ENCODE measurements at places on chromosomes 11 and 22. TPM values are rescaled to one million over a fixed set of nuclear protein-coding genes. Genes with fewer than 3 reads are reported as not detected.

GRCh38 chr22:31610611-31611010 lies 51.4 kb downstream of the PISD start:
- no peaks in the 10 kb centered on the region for H3K27me3 ChIP-seq
- DNase-seq = no peak
- no peaks in the 10 kb centered on the region for H3K4me1 ChIP-seq
- no peaks in the 10 kb centered on the region for H3K36me3 ChIP-seq
- no peak overlapping the region for H3K27ac ChIP-seq

DNA sequence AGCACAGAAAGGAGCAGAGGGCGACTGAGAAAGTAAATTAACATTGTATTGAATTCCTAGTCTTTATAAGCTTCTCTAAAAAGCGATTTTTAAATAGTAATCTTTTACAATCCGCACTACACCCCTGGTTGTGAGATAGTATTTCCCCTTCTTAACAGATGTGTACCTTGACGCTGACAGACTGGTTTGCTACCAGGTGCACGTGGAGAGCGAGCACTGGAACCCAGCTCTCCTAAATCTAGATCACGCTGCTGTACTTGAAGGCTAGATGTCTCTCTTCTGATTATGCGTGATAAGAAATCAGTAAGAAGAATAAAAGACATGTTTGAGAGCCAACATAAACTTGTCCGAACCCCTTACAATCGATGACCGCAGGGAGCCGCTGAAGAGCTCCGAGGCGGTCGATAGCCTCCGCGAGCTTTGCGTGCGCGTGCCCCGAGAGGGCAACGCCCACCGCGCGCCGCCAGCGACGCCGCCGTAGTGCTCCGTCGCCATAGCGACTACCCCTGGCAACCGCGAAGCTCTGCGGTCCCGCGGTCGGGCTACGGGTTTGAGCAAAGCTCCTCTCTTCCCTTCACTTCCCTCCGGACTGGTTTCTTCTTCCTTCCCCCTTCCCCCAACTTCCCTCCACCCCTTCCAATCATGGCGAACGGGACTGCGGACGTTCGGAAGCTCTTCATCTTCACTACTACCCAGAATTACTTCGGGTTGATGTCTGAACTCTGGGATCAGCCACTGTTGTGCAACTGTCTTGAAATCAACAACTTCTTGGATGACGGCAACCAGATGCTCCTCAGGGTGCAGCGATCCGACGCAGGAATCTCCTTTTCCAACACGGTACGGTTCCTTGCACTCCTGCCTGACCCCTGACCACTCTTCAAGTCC lies at the start of gene DYNC2H1:
DYNC2H1 (plus strand) TSS at position 494 of the 885 bp plus-strand sequence; CDS start at position 643, 149 bp downstream.
- H3K4me1 ChIP-seq = peaks cover 6% of the 10 kb centered on the region
- peak; percentile 72 for DNase-seq
- H3K36me3 ChIP-seq = no peaks in the 10 kb centered on the region
- peak within 1 kb of the TSS; percentile 91 for H3K27ac ChIP-seq

IGSF9B gene
- 2.2 TPM for total RNA-seq

APOL3 gene
- total RNA-seq = 3.2 TPM

CRYBB3 gene
- 0.67 TPM for total RNA-seq

GRCh38 chr11:104343578-104343977 lies 179.6 kb upstream of the PDGFD start:
- no peaks in the 10 kb centered on the region for H3K4me1 ChIP-seq
- H3K4me3 ChIP-seq = no peak overlapping the region
- H3K27me3 ChIP-seq = no peaks in the 10 kb centered on the region
- no peak for DNase-seq

OR2D2 gene
- total RNA-seq = 0.49 TPM

DNA sequence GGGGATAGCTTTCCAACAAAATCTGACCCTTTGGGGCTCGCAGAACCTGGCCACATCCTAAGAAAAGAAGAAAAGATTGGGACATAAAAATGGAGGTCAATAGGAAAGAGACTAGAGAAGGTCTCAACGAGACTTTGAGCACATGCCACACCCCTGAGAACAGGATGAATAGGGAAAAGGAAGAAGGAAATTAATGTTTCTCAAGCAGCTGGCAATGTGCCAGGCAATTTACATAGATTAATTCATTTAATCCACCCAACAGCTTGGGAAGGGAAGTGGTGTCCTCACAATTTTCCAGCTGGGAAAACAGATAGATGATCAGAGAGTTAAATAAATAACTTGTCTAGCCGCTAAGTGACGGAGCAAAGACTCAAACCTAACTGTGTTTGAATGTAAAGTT lies 50.7 kb downstream of the PAMR1 start:
- H3K36me3 ChIP-seq = no peaks in the 10 kb centered on the region
- H3K27me3 ChIP-seq = peaks cover 20% of the 10 kb centered on the region
- no peak overlapping the region for H3K27ac ChIP-seq
- no peak for DNase-seq
- no peak overlapping the region for H3K4me3 ChIP-seq

HSPB2 gene
- total RNA-seq = not detected

CABP4 gene
- not detected for total RNA-seq

DNA sequence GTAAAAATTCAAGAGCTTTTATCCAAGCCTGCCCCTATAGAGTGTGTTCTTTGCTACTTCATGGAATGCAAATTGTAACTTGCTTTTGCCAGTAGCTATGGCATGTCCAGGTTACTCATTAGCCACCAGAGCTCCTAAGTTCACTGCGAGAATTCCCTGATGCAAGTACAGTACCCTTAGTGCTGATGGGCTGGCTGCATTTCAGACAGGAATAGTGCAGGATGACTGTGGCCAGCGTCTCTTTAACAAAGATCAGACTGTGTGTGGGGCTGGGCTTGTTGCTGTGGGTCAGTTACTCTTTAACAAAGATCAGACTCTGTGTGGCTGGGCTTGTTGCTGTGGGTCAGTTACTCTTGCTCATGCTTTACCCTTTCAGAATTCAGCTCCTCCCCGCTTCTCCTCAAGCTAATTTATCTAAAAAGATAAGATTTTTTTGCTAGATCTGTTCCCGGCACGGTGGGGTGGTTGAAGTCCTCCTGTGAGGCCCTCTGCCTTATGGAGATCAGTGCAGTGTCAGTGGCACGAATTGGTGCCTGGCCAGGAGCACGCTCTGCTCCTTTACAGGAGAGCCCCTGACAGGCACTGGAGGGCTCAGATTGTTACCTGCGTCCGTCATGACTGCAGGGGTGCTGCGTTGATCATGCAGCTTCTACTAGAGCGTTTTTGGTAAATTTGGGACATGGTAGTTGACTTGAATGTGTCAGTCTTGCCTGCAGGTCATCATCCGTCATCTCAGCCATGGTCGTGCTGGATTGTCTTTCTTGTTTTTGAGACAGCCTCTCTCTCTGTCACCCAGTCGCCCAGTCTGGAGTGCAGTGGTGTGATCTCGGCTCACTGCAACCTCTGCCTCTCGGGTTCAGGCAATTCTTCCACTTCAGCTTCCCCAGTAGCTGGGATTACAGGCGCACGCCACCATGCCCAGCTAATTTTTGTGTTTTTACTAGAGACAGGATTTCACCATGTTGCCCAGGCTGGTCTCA lies 27.0 kb downstream of the AP2A2 start:
- H3K27me3 ChIP-seq = no peaks in the 10 kb centered on the region
- H3K4me1 ChIP-seq = peaks cover 6% of the 10 kb centered on the region
- no peak for DNase-seq

GLB1L2 gene
- total RNA-seq = 10.4 TPM

- peak overlapping the region; percentile 95 for H3K4me3 ChIP-seq
- H3K27ac ChIP-seq = peak overlapping the region; percentile 93
- no peak for DNase-seq
- no peaks in the 10 kb centered on the region for H3K27me3 ChIP-seq
- peaks cover 9% of the 10 kb centered on the region for H3K4me1 ChIP-seq
- H3K36me3 ChIP-seq = peaks cover 14% of the 10 kb centered on the region
Measured at GRCh38 chr22:28801845-28802594, 1.7 kb upstream of the XBP1 start.

DNA sequence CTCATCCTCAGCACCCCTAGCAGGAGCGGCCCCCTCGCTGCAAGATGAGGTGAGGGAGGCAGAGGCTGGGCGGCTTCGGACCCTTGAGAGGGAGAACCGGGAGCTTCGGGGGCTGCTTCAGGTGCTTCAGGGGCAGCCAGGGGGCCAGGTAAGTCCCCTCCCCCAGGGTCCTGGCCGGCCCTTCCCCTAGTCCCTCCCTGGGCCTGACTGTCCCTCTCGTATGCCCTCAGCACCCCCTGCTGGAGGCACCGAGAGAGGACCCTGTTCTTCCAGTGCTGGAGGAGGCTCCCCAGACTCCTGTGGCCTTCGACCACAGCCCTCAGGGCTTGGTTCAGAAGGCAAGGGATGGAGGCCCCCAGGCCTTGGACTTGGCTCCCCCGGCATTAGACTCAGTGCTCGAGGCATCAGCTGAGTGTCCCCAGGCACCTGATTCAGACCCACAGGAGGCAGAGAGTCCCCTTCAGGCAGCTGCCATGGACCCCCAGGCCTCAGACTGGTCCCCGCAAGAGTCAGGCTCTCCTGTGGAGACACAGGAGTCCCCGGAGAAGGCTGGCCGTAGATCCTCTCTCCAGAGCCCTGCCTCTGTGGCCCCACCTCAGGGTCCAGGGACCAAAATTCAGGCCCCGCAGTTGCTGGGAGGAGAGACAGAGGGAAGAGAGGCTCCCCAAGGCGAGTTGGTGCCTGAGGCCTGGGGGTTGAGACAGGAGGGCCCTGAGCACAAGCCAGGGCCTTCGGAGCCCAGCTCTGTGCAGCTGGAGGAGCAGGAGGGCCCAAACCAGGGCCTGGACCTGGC lies 4.0 kb downstream of the CCDC88B start:
- peak overlapping the region; percentile 67 for H3K27ac ChIP-seq
- H3K27me3 ChIP-seq = no peaks in the 10 kb centered on the region
- no peaks in the 10 kb centered on the region for H3K36me3 ChIP-seq
- peaks cover 33% of the 10 kb centered on the region for H3K4me1 ChIP-seq
- H3K4me3 ChIP-seq = peak overlapping the region; percentile 60

MS4A15 gene
- total RNA-seq = not detected

DNA sequence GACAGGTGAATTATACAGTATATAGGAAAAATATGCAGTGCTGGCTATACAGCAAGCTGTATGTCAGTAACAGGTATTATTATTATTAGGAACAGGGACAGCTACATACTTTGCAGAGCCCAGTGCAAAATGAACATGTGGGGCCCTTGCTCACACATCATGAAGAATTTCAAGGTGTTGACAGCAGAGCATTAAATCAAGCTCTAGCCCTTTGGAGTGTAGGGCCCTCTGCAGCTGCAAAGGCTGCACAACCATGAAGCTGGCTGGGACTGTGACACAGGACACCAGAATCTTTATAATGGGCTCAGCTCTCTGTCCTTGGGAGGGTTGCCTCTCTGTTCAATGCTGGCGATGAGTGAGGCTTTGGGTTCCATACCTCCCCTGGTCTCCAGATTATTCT lies 44.9 kb upstream of the DAGLA start:
- no peaks in the 10 kb centered on the region for H3K27me3 ChIP-seq
- no peak overlapping the region for H3K27ac ChIP-seq
- H3K4me1 ChIP-seq = no peaks in the 10 kb centered on the region
- no peak overlapping the region for H3K4me3 ChIP-seq
- H3K36me3 ChIP-seq = no peaks in the 10 kb centered on the region
